Stimulated activated CD8-positive, alpha-beta memory T cell treated with anti-CD3 and anti-CD28 coated beads, Interleukin-2, amount 100 ng/mL, for 1 hour (primary cell): ENCODE measurements at places on chromosomes 16 and 17.

DNA sequence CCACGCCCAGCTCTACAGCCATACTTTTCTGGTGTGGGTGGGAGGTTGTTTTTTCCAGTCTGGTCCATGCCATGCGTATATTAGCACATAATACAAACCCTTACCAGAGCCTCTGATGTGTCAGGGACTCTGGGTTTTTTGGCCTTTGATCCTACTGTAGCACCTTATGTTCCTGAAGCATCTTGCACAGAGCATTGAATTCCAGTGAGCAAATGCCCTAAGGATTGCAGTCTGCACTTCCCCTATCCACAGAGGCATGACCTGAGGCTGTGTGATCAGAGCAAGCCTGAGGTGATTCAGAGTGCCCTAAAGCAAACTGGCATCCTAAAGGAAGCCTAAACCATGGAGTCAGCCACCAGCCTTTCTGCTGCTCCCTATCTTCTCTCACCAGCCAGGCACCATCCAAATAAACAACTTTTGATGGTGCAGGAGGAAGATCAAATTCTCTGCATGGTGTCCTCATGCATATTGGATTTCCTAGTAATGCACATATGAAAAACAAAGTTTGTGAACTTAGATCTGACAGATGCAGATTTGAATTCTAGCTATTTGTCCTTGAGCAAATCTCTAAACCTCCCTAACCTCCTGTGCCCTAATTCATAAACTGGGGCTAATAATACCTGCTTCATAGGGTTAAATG is 41.2 kb upstream of the HAS3 start:
- DNase-seq: no peak

DNA sequence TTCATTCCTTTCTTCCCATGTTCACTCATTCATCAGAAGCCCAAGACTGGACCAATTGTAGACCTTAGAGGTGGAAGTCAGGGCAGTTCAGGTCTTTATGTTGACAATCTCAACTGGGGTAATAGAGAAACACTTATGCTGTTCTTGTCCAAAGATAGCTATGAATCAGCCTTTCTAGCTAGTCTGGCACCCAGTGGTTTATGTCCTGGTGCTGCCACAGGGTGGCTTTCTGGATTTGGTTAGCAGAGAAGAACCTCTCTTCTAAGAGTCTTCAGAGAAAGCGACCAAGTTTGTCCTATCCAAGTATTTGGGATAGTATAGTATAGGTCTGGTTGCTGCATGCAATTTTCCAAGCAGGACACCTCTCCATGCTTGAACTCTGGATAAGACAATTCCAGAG is 83.3 kb downstream of the NOG start:
- no peak for DNase-seq

DNA sequence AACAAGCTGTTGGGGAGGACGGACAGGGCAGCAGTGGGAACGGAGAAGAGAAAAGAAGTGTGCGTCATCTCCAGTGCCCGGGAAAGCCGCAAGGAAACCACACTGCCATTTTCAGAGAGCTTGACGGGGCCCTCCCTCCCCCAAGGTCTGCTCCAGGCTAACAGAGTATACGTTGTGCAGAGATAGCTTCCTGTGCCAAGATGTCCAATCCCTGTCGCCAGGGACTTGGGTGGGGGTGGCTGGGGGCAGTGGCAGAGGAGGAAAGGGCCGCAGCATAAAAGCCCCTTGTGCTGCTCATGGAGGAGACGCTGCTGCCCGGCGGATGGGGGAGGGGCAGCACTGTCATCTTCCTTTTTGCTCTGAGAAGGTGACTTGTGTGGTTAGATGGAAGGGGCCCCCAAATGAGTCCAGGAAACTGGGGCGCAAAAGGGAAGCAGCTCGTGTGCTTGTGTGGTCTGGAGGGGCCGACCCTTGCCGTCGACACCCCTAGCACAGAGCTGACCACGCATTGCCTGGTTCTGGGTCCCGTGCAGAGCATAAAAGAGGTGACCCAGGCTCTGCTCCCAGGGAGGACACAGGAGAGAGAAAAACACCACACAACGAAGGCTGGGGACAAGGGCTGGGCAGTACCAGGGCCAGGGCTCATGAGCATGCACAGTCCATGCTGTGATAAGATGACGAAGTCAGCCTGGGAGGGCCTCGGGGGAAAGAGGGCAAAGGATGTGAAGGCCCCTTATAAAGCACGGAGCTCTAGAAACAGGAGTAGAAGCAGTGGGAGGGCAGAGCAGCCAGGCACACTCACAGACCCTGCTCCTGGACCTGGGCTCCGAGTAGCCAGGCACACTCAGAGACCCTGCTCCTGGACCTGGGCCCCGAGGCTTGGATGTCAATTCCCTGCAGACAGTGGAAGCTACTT is 372.7 kb downstream of the SLC39A11 start:
- peak; percentile 10 for DNase-seq

- DNase-seq: no peak
Measured at GRCh38 chr16:58299757-58300349, 5.0 kb upstream of the PRSS54 start.

DNA sequence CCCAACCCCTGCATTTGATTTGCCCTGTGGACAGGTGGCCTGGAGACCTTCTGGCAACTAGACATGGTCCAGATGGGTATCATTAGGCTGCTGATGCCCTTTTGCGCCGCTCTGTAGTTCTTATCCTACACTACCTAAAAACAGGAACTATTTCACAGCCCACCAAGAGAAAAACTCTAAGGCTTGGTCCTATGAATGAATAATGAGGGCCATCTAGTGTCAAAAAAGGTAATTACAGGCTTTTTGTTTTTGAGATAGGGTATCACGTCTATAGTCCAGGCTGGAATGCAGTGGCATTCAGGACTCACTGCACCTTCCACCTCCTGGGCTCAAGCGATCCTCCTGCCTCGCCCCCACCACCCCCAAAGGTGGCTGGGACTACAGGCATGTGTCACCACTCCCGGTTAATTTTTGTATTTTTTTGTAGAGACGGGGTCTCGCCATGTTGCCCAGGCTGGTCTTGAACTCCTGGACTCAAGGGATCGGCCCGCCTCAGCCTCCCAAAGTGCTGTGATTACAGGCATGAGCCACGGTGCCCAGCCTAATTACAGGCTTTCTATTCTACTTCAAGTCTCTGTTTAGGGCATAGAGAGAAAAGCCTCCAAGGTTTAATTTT is 20.9 kb downstream of the COIL start:
- DNase-seq: no peak

GRCh38 chr17:66177048-66177447 is 14.9 kb downstream of the CEP112 start:
- DNase-seq: no peak

- DNase-seq: no peak
Measured at GRCh38 chr17:55242476-55242875, 22.3 kb upstream of the HLF start.

DNA sequence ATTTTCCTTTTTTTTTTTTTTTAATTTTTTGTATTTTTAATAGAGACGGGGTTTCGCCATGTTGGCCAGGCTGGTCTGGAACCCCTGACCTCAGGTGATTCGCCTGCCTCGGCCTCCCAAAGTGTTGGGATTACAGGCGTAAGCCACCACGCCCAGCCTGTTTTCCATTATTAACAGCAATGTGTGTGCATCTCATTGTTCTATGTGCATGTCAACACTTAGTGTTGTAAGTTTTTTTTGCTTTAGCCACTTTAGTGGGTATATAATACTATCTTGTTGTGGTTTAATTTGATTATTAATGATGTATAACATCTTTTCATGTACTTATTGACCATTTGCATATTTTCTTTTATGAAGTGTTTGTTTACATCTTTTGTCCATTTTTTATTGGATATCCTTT is 32.8 kb upstream of the BHLHA9 start:
- DNase-seq: no peak

- peak; percentile 20 for DNase-seq
Measured at GRCh38 chr17:6755731-6756184, at the start of gene XAF1. Gene XAF1, plus strand, starts transcription at chr17:6756046. Its CDS starts 33 bp downstream, at chr17:6756079.

GRCh38 chr16:70520612-70521297 is 2.6 kb downstream of the COG4 start:
- no peak for DNase-seq

DNA sequence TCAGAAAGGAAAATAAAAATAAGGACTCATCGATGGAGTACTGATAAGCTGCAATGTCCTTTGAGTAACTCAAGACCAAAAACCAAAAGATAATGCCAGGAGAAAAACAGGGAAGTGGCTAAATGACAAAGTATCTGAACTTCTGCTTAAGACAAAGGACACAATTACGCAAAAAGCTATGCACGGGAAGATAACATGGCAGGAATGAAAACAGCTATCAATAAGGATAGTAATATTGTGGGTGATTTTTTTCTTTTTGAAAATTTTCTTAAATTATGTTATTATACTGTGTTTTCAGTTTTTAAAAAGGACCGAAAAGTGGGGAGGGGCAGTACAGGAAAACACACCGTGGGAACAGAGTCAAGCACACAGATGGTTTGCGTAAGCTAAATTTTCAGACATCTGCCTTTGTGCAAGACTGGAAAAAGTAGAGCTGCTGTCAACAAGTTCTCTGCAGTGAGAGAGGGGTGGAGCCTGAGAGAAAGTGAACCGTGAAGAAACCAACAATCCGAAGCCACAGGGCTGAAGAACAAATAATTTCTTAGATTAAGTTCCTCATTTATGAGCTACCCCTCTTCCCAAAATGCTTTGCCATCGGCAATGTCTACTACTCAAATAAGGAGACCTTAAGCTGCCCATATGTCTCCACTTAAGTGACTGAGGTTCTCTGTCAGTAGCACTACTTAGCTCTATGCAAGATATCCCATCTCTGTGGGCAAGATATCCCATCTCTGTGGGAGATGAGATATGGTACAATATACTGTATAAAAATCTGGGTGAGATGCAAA is 99.9 kb upstream of the CORO6 start:
- DNase-seq: peak; percentile 15

- no peak for DNase-seq
Measured at GRCh38 chr17:79944251-79944812, 91.3 kb downstream of the TBC1D16 start.

DNA sequence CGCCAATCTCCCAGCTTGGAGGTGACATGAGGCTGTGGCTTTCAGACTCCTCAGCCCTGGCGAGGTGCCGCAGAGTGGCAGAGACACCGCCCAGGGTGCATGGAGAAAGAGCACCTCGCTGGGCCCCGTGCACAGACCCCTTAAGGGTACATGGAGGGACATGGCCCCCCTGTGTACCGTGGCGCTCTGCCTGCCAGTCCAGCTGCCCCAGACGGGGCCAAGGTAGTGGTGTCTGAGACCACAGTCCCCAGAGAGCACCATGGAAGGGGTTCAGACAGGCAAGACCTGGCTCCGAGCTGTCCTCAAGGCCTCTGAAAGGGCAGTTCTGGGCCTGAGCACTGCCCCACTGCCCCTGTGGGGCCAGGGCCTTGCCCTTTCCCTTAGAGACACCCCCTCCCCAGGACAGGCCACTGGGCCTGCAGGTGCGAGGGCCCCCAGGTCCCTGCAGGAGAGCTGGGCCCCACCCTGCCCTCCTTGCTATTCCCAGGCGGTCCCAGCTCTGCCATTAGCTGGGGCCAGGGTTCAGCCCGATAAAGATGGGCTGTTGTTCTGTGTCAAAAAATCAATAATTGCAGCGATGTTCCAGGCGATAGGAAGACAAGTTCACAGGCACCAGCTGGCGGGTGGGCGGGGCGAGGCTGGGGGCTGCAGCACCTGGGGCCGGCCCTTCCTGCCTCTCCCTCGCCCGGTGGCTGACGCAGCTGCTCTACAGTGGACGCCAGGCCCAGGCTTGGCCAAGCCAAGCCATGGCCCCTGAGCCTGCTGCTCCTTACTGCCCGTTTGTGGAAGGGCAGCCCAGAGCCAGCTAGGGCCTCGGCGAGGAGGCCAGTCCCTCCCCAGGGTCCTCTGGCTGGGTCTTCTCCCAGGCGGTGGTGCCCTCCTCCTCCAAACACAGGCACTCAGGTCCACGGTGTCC is 51.7 kb downstream of the ZFPM1 start:
- DNase-seq: no peak

- no peak for DNase-seq
Measured at GRCh38 chr16:53041320-53042051, 11.2 kb downstream of the CHD9NB start.

DNA sequence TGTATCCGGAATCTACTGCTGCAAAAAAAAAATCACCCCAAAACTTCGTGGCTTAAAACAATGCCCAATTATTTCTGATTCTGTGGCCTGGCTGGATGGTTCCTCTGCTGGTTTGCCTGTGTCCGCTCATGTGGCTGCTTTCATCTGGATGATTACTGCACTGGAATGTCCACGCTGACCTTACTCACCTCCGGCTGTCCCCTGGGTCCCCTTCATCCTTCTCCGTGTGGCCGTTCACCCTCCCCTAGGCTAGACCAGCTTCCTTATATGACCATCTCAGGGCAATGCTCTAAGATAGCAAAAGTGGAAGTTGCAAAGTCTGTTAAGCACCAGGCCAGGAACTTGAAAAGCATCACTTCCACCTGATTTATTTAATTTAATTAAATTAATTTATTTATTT is 31.4 kb upstream of the SPNS2 start:
- DNase-seq: no peak

DNA sequence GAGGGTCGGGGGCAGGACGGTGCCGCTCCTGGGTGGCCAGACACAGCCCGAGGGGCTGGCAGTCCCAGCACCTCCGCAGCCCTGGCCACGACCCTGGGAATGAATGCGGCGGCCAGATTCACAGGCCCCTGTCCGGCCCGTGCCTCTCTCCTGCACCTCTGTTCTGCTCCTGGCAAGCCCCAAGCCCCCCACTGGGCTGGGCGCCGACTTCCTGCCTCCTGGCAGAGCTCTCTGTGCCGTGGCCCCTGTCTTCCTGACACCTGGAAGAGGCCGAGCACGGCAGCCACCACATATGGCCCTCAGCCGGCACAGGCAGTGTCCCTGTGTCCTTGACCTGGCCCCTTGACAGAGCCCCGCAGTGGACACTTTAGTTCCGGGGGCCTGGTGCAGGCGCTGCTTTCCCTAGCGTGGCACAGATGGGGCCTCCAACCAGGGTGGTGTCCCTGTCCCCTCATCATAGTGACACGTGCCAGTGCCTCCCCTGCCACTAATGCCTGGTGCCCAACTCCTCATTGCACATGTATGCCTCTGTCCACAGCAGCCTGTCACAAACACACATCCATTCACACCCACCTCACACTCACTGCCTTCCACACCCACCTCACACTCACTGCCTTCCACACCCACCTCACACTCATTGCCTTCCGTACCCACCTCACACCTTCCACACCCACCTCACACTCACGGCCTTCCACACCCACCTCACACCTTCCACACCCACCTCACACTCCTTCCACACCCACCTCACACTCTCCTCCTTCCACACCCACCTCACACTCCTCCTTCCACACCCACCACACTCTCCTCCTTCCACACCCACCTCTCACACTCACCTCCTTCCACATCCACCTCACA is 110.6 kb upstream of the PLCG2 start:
- no peak for DNase-seq
